ENCODE measurements at places on chromosomes 6 and 20.

- DNase-seq: peak; percentile 29
Measured at GRCh38 chr6:44000164-44000842, 126.9 kb downstream of the MRPL14 start.

DNA sequence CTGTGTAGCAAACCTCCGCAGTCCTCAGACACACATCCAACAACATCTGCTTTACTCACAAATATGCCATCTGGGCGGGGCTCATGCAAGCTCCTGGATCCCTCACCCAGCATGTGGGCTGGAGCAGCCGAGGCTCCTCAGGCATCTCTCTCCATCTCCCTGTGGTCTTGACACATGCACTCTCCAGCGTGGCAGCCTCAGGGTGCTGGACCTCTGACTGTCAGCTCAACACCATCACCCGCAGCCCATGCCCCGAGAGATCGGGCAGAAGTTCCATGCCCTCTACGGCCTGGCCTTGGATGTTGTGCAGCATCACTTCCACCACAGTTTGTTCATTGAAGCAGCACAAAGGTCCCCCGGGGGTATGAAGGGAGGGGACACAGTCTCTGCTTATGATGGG lies 32.6 kb upstream of the CD93 start:
- no peak for DNase-seq

- DNase-seq: no peak
Measured at GRCh38 chr6:106918115-106918514, 56.4 kb downstream of the CD24 start.

- peak; percentile 38 for DNase-seq
Measured at GRCh38 chr6:1464781-1465370, 75.5 kb downstream of the FOXF2 start.

DNA sequence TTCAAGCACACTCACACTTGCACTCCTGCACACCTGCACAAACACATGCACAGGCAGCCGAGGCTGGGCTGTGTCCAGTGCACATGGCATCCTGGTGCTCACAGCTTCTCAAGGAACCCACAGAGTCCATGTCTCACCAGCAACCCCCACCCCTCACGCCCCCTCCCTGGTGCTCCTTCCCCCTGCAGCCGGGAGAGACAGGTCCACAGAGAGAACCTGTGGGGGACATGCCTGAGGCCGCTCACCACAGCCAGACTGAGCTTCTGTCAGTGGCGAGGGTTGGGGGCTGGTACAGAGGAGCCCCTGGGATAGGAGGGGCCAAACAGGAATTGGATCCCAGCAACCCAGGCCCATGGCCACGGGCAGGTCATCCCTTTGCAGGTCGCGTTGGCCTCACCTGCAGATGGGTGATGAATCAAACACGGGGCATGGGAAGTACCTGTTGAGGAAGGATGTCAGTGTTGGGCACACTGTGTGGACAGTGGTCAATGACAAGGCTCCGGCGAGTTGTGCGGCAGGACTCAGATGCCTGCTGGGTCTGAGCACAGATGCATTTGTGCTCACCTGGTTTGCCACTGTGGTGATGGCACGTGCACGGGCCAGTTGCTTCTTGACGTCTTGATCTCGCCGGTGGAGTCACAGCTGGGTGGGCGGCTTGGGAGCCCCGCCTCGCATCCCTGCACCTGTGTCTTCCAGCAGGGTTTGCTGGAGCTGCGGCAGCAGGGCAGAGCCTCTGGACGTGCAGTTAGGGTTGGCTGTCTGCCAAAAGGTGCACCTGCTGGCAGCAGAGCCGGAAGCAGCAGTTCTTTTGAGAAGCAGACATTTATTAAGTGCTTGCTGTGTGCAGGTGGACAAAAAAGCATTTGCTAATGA lies 113.0 kb downstream of the ERMARD start:
- no peak for DNase-seq

- peak; percentile 28 for DNase-seq
Measured at GRCh38 chr6:156438350-156438923, 338.7 kb upstream of the ARID1B start.

DNA sequence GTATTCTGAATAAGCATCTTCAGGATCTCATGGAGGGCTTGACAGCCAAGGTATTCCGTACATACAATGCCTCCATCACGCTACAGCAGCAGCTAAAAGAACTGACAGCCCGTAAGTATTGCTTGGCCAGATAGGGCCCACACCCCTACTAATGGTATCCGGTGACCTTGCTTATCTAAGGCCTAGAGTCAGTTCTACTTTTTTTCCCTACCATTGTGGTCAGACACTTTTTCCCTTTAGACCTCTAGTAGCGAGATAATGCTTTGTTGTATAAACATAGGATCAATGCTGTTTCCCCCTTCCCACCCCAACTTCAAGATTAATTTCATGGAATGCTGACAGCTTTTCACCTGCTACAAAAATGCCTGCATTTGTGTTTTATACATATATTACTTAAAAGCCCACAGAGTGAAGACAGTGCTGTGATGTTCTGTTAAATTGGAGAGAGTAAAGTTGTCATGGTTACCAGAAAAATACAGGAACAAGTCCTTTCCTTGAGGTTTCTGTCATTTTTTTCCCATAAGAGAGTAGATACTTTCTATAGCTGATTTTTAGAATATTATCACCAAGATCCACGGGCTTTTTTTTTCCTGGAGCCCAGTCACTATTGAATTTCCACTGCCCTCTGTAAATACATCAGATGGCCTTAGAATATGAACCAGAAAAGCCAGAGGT lies 20.9 kb upstream of the PLCG1 start:
- DNase-seq: no peak

DNA sequence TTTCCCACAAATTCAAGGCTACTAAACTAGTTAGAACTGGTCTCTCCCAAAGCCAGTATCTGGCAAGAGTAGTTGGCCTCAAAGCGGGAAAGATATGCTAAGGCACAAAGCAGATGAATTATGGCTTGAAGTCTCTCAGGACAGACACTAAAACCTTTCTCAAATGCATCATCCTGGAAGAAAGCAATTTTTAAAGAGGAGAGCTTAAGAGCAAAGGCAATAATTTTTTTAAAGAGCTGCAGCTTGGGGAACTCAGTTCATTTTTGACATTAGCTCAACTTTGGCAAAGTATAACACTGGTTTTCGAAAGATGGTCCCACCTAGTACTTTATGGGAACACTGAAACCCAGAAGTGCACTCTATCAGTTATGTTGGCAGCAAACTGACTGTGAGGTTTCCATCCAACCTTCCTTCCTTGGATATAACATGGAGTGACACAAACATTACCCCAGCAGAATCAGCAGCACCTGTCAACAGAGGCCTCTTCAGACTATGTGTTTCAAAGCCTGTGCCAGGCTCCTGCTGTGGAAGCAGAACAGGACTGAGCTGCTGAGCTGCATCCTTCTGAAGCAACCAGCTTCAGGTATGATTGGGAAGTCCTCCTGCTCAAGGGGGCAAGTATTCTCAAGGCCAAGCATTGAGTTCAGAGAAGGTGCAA lies 852.3 kb upstream of the HS3ST5 start:
- DNase-seq: no peak

DNA sequence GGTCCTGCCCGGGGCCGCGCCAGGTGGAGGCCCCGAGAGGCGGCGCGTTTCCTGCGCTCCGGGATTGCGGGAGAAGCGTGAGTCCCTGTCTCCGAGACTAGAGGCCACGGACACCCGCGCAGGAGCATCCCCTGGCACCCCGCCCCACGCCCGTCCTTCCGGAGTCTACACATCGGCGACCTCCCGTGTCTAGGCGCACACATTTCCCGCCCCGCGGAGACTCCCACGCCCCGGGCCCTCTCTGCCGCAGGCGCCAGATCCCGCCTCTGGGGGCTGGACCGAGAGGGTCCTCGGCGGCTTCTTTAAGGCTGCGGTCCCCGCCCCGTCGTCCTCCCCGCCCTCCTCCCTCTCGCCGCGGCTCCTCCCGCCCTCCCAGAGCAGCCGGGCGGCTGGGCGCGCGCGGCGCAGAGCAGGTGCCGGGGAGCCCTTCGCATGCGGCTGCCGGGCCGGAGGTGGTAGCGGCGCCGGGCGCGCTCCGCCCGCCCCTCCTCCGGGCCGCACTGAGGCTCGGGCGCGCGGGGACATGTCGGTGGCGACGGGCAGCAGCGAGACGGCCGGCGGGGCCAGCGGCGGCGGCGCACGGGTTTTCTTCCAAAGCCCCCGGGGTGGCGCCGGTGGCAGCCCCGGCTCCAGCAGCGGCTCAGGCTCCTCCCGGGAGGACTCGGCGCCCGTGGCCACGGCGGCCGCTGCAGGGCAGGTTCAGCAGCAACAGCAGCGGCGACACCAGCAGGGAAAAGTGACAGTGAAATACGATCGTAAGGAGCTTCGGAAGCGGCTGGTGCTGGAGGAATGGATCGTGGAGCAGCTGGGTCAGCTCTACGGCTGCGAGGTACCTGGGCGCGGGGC lies at the start of gene PPP1R14C:
PPP1R14C (plus strand) TSS at position 375 of the 846 bp plus-strand sequence; CDS start at position 524, 149 bp downstream.
- no peak for DNase-seq

- no peak for DNase-seq
Measured at GRCh38 chr6:152268846-152269442, 368.2 kb downstream of the SYNE1 start.

DNA sequence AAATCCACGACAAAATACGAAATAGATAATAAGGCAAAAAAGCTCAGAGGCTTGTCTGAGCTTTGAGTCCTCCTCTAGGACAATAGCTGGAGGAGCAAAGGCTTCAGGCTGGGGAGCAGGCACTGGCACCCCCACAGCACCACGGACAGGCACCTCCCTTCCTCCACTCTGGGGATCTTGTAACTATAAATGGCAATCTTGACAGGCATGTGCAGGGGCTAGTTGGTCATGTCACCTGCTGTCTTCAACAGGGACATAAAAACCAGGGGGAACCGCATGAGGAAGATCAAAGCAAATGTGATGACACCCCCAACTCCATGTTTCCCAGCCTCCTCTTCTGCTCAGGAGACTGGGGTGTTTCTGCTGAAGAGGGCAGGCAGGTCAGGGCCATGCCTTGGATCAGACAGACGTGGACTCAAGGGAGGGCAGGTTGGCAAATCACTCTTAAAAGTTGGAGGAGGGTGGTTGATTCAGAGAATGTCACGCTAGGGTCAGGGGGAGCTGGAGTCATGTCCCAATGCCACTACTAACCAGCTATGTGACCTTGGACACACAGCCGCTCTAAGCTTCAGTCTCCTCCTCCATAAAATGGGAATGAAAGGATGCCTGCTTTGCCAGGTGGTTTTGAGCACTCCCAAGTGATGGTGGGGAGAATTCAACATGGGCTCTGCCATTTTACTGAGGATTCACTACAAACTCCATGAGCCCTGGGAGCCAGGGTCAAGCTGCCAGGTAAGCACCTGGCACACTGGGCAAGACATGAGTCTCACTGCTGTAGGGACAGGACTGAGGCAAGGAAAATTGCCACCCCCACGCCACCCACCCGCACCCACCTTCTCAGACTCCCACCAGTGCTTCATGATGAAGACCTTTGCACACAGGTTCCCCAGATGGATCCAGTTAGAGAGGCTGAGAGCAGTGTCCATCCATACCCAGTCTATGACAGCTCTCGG lies 48.0 kb downstream of the NPEPL1 start:
- DNase-seq: no peak

GRCh38 chr20:35597186-35597585 lies 18.4 kb upstream of the SPAG4 start:
- no peak for DNase-seq

DNA sequence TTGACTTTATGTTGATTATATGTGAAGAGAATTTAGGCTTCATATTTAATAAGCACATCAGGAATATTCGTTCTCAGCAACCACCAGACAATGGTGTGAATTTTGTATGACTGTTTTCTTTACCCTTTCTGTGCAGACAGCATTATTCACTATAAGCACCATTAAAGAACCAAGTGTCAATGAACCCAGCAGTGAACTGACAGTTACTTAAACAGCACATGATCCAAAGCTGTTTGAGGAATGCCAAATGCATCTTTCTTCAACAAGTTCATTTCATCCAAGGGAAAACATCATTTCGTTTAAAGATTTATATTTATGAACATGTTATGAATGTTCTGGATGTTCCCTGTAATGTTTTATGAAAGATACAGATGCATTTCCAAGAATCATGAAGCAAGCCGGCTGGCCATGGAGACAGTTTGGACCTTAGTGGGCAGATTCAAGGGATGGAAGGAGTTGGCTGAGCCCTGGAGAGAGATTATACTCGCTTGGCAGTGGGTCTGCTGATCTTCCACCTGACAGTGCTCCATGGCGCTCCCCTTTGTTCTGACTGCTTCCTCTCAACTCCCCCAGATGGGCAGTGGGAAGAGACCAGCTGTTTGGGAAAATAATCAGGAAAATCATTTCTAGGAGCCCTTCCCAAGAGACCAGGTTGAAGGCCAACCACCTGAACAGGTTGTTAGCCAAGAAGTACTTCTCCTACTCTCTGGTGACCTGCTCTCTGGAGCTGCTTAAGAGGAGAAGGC lies 326.0 kb upstream of the RSPO3 start:
- DNase-seq: no peak

DNA sequence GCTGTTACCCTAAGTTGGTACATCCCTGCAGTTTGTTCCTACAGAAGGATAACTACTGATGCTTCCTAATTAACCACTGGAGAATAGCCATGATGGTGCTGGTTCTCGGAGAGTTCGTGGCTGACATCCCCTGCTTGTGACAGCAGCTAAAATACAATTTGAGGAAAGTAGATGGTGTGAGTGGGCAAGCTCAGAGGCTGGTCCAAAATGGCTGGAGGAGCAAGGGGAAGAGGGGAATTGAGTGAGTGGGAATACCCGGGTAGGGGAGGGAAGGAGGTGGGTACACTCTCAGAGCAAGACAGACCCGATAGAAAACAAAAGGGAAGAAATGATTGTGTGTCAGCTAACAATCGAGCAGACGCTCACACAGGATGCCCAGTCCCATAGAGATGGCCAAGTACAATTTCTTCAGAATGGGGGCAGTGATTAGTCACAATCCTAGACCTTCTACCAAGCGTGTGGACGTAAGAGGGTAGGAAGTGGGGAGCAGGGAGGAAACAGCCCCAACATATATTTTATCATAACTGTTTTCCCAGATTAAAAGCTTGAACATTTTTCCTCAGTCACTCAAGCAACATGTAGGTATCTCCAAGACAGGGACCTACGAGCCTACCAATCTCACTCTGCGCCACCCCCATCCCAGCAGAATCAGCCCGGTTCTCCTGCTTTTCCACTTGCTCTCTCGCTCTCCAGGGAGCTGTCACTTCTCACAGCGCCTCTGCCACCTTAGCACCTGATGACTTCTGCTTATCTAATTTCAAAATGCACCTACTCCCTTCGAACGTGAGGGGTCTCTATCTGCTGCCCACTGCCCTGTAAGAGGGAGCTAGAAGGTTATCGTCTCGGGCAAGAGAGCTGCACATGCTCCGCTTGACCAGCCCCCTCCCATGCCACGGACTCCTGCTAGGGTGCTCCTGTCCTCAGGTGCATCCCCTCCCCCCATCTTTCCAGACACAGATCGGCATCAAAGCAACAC lies 26.2 kb downstream of the RIPOR2 start:
- no peak for DNase-seq

DNA sequence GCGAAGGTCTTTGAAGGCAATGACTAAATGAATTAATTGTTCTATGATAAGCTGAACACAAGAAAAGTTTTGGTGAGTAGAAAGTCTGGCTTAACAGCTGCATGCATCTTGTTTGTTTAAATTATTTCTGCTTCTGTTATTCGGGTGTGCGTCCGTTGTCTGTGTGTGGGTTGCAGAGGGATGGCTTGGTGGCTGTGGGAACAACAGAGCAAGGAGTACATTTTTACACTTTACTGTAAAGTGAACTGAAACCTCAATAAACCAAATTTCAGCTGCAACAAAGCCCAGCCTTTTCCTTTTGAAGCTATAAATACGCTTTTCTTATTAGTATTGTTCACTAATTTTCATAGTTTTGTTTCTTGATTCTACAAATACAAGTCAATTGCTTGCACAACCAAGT lies 3.5 kb upstream of the LAMP5 start:
- no peak for DNase-seq
